ENCODE measurements at places on chromosomes 5 and 9.

- no peak for DNase-seq
Observed at GRCh38 chr9:215631-216155, 1.0 kb downstream of the DOCK8 start.

DNA sequence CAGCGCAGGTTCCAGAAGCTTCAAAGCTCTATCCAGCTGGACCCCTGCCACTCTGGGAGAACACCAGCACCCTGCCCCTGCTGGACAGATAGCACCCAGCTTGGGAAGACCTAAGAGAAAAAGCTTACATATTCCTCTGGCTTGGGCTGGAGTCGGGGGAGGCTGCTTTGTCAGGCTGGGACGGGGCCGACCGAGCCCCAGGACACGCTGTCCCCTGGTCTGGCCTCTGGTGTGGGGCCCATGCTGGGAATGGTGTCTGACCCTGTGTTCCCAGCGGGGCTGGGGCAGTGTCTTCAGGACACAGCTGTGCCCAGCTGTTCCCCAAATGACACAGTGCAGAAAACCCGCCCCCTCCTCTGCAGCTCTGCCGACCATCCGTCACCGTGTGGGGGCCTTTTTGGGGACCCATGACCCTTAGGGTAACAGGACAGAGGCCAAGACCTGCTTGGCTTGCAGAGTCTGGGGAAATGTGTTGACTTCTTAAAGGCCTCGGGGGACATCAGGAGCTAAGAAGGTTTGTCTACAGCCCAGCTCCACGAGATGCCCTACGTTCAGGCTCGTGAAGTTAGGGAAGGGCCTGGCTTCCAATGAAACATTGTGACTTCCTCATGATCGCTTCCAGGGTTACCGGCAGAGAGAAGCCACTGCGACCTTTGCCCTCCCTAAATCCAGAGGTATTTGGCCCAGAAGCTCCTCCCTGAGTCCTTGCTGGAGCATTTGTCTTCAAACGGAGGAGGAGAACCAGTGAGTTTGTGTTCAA lies 20.4 kb upstream of the SLC2A6 start:
- DNase-seq = no peak

GRCh38 chr9:3976865-3977613 lies 322.8 kb downstream of the GLIS3 start:
- DNase-seq = no peak

GRCh38 chr5:149154650-149155049 lies 13.4 kb downstream of the ABLIM3 start:
- no peak for DNase-seq

All from SK-N-DZ (cell line).